H1 (cell line): ENCODE measurements at places on chromosomes 4 and X. TPM values are rescaled to one million over a fixed set of nuclear protein-coding genes. Genes with fewer than 3 reads are reported as not detected.

The CPE gene
- 9.4 and 11.9 TPM in 2 replicates for total RNA-seq

GRCh38 chrX:15384304-15384703 is at the start of gene VEGFD:
Gene VEGFD, minus strand, starts transcription at chrX:15384413. Its CDS starts 467 bp downstream, at chrX:15383946.
- no peak for DNase-seq

GRCh38 chr4:168654104-168654847 is 157.4 kb downstream of the PALLD start:
- DNase-seq = no peak

The IQCM gene
- not detected in 2 replicates for total RNA-seq
